PC-3 (cell line): ENCODE measurements at places on chromosomes 1 and 21. TPM values are rescaled to one million over a fixed set of nuclear protein-coding genes. Genes with fewer than 3 reads are reported as not detected.

DNA sequence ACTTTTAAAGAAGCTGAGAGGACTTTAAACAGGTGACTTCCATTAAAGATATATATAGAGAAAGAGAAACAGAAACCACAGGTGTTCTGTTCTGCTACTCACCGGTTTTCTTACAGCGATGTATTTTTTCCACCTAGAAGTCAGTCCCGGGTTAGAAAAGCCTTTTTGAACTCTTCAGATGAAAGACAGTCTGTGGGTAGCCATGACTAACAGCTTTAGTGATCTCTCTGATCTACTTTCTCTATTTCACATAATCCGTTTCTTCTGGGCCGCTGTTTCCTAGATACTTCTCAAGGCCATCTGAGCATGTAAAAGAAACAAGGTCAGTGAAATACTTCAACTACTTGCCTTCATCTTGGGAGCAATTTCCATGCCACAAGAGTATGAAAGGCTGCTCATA, 25.1 kb downstream of the WDR64 start:
- no peak for DNase-seq

DNA sequence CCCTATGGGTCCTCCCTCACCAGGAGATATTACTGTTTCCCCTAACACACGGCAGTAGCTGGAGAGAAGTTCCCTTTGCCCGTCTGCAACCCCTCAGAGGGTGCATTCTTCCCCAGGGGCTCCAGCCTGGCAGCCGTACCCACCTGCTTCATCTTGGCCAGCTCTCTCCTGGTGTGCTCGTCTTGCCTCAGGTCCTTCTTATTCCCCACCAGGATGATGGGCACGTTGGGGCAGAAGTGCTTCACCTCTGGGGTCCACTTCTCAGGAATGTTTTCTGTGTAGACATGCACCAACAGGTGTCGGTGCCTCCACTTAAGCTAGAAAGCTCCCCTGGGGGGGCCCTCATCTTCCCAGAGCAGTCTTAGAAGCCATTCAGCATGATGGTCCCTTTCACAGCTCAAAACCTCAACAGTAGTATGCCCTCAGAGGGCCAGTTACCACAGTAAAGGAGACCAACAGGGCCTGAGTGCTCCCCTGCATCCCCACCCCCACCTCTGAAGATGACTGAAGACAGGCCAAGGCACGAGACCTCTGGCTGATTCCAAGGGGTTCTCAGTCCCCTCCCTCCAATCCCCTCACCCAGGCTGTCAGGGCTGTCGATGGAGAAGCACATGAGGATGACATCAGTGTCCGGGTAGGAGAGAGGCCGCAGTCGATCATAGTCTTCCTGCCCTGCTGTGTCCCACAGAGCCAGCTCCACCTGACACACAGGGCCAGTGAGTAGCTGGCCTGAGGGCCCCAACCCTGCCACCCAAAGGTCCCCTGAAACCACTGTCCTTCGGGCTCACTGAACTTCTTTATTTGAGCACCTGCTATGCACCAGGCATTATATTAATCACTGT, 4.3 kb downstream of the RHOC start:
- DNase-seq: no peak

DNA sequence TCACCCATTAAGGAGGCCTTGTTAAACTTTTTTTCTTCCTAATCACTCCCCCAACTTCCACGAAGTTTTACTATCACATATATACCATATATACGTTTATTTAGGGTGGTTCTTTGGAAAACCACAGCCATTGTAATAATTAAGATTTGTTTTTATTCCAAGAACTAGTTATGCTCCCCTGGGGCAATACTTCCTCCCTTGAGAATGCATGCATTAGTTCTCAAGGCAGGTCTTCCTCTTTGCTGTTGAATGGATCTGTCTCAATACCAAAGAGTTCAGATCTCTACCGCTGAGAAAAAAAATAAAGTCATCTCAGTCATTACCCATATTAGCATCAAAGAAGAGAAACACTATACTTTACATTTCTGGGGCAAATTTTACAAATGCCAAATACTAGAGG, 567.7 kb upstream of the RGS18 start:
- DNase-seq: no peak

- peak; percentile 16 for DNase-seq
These were observed 522 bp downstream of the LRP8 start for GRCh38 chr1:53327182-53327913.

DNA sequence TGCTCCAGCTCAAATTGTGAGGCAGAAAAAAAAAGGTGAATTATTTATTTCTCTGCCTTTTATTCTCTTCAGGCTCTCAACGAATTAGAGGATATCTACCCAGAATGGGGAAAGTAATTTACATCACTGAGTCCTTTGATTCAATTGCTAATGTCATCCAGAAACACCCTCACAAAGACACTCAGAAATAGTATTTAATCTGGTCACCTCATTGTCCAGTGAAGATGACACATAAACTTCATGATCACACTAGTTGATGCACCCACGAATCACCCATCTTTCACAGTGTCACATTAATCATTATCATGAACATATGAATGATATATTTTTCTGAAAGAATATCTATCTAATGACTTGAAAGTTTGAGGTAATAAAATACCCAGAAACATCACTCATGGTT, 868.5 kb downstream of the BRINP3 start:
- DNase-seq: no peak

The INAVA gene
- 102 and 128 TPM in 2 replicates for total RNA-seq
